ENCODE measurements at places on chromosomes 2 and 18.

- no peak for DNase-seq
These were observed 108.9 kb downstream of the CD226 start for GRCh38 chr18:69838620-69839411.

GRCh38 chr2:31433541-31433940 is 19.0 kb upstream of the XDH start:
- DNase-seq, result no peak

DNA sequence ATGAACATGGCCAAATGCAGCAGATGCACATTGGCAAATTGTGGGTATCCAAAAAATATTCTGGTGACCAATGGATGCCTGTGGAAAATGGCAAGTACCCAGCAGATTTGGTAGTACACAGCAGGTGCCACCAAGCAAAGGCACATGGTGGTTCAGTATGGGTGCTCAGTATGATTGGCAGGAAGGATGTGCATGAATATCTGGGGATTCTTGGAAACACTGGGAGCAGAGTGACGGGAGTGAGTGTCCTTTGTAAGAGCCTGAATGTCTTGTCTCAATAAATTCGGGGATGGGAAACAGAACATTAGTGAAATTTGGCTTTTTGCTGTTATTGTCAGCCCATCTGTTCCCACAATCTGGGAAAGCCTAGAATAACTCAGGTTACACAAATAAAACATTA is 36.8 kb upstream of the ACADL start:
- DNase-seq, result no peak

DNA sequence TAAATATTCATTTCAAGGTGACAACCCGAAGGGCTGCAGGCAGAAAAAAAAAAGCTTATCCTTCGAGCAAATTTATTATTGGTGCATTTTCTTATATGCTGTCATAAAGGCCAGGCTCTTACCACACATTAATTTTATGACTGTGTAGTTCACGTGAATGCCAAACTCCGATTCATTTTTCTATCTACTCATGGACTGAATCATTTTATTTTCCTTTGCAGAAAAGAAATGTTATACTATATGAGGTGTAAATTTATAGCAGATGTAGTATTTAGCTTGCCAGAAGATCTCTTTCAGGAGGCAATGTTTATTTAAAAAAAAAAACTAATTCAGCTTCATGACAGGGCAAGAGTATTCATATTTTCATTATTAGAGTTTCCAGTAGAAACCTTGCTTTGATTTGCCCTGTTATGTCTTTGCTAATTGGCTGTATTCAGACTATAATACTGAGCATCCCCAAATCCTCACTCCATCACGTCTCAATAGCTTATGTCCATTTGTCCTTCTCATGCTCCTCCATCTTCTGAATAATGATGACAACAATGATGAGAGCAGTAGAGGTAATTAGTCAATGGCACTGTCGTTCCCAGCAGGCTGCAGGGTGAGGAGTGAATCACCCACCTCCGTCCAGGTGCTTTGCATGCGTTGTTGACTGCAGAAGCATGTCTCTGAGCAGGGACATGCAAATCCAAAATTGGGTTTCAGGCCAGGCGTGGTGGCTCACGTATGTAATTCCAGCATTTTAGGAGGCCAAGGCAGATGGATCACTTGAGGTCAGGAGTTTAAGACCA is 101.1 kb upstream of the RAB12 start:
- DNase-seq, result no peak

DNA sequence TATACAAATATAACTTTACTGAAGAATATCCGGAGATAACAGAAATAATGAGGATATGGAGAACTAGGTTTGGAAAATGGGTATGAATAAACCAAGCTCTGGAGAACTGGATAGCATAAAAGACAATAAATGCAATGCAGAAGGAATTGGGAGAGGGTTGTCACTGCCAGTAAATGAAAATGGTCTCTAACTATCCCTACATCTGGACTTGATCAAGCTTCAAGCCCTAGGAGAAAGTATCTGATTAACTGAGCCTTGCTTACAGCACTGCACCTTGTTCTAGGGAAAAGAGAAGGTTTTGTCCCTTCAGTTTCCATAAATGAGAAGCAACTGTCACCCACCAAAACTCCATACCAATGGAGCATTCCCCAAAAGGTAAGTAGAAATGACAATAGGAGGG is 514.6 kb upstream of the ZEB2 start:
- DNase-seq, result no peak

- no peak for DNase-seq
These were observed 268.7 kb upstream of the SETBP1 start for GRCh38 chr18:44411976-44412375.

- DNase-seq, result no peak
These were observed 206.7 kb downstream of the AFF3 start for GRCh38 chr2:99935662-99936061.

GRCh38 chr2:11553661-11554398 is 20.0 kb downstream of the GREB1 start:
- DNase-seq, result no peak

DNA sequence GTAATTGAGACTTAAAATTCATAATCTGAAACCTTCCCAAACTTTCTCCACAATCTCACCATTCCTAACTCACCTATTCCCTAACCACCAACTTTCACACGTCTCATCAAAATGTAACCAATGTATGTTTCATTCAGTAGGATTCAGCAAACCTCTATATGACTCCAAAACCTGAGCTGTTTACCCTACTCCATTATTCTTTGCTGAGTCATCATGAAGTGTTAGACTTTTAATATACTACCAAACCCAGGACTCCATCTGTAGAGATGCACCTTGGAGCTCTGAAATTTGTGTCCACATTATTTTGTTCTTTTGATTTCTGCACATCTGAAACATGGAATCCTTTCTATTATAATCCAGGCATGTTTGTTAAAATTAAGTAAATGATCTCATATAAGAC is 727.0 kb upstream of the PIK3C3 start:
- DNase-seq, result no peak

DNA sequence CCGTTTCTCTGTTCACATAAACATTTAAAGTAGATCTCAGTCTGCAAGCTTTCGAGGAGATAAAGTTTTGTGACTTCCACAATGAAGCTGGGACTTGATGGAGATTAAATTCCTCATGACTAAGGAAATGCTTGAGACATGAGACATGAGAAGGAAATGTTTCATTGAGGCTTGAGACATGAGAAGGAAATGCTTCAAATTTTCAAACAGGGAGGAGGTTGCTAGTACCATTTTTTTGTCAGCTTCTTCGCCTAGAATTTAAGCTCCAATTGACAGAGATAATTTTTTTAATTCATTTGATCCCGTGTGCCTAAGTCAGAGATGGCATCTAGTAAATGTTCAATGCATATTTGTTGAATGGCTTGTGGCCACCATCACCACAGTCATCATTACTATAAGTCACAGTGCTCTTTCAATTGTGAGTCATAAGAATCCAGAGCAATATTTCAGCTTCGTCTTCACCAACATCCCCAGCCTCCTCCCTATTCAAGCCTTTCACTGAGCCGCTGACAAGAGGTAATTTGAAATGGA is 543 bp upstream of the MARCHF4 start:
- no peak for DNase-seq

- DNase-seq, result no peak
These were observed 36.5 kb upstream of the HTR2B start for GRCh38 chr2:231161252-231161839.

DNA sequence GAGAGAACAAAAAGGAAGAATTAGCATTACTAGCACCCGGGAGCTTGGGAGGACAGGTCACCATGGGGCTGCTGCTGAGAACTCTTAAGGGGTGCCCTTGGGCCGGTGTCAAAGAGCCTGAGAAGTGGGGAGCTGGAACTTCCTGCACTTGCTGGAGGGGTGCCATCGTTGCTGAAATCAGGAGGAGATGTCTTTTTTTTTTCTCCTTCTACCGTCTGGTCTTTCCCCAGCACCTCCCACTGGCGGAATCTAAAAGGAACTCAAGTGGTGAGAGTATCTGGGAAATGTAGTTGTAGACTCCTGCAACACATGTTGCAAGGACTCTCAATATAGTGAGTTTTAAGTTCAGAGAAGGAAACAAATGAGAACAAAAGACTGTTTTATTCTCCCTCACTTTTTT is 6.1 kb upstream of the AMMECR1L start:
- no peak for DNase-seq

GRCh38 chr2:223262946-223263345 is 211.0 kb downstream of the KCNE4 start:
- DNase-seq, result no peak

GRCh38 chr2:187360286-187360685 is 87.8 kb downstream of the CALCRL start:
- no peak for DNase-seq

- no peak for DNase-seq
These were observed 23.5 kb downstream of the MBP start for GRCh38 chr18:77108821-77109647.

GRCh38 chr2:36165132-36165531 is 190.4 kb upstream of the CRIM1 start:
- DNase-seq, result no peak

DNA sequence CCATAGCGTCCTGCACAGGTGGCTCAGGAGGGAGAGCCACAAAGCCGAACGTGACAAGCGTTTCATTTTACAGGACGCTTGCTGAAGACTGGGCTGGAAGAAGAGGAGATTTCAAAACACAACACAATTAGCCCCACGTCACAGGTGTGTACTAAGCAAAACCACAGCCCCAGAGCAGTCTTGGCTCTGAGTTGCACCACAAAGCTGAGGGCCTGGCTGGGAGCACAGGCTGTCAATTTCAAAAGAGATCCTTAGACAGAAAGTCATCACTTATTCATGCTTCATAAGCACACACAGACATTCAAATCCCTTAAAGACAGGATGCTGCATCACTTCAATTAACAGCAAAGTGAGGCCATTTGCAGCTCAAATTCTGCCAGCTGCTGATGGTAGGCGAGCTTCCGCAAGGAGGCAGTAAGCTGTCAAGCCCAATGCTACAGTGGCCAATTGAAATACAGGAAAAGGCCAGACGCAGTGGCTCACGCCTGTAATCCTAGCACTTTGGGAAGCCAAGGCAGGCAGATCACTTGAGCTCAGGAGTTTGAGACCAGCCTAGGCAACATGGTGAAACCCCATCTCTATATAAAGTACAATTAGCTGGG is 79.6 kb downstream of the SKA1 start:
- no peak for DNase-seq

DNA sequence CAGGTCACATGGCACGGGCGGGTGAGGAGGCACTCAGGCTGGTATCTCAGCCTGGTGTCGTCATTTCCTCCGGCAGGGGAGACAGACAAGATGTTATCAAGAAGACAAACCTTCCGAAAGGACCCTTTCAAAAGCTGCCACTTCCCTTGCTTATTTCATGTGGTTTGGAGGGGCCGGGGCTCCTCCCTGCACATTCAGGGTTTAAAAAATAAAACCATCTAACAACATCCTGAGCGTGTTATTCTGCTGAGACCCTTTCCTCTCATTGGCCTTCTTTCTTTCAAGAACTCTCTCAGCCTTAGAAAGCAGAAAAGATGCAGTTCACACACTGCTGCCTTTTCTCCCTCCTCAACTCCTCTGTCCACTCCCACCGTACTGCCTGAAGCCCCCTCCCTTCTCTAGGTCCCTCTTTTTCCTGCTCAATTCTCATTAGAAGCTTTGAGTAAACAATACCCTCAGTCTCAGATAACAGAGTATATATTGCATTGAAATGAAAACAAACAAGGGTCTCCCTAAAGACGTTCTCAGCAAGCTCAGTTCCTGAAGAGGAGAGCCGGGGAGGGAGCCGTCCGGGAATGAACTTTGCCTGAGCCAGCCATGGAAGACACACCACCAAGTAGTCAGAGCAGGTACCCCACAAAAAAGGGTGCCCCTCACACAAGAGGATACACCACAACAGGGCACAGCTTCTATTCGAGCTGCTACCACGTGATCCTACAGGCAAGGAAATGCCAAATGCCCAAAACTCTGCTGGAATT is 9.7 kb downstream of the SMAD7 start:
- DNase-seq, result no peak

GRCh38 chr18:71011389-71011788 is 722.5 kb downstream of the SOCS6 start:
- DNase-seq, result no peak

DNA sequence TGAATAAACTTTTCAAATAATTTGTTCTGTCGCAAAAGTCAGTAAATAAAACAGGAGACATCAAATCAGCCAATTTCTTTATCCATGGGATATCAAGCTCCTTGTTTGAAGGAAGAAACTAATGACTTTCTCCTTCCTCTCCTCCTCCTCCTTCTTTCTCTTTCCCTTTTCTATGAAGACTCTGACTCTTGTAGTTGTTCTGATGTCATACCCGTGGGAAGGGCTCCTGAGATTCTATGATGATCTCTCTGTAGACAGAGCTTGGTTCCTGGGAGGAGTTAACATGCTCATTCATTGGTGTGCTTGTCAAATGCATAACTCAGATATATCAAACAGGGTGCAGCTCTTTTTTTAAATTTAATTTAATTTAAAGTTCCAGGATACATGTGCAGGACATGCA is 118.7 kb upstream of the KCTD1 start:
- no peak for DNase-seq

GRCh38 chr2:74985978-74986609 is 27.7 kb downstream of the POLE4 start:
- DNase-seq, result no peak

DNA sequence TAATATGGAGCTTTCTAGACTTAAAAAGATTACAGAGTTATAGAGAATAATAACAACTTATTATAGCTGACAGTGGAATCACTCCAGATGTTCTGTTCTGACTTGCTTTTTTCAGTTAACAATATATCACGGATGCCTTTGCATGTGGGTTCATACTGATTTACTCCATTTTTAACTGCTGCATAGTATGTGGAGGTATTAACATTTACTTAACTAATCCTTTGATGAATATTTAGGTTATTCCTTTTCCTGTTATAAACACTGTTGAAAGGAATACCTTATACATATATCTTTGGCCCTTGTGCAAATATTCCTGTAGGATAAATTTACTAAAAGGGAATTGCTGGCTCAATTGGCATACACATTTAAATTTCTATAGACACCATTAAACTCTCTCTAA is 33.1 kb upstream of the ZFP36L2 start:
- DNase-seq, result no peak

GRCh38 chr18:35789543-35789942 is 182.9 kb upstream of the RMP24 start:
- DNase-seq, result no peak

- DNase-seq, result no peak
These were observed 10.7 kb upstream of the ADCY3 start for GRCh38 chr2:24930768-24931167.

DNA sequence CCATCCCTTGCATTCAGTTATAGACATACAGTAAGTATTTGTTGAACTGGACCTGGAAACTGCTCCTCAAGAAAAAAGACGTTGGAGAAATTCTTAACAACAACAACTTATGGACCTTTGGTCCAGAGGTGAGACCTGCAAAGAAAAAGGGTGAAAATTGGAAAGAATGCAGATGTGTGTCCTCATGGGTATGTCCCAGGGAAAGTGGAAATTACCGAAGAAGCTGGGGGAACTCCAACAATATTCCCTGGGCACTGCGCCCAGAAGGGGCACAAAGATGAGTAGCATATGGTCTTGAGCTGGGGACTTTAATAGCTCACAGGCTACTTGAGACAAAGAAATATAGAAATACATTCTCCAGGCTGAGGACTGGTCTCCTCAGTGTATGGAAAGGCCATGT is 35.5 kb upstream of the YWHAQ start:
- DNase-seq, result no peak

Data from NCI-H1417 treated with DMSO at 0.1 percent for 48 hours (cell line).